ENCODE measurements at places on chromosomes 12 and 14.
A peak's percentile ranks its signal among the peaks of the same experiment; 100 is the strongest.

GRCh38 chr12:13369474-13370056 is 173.0 kb downstream of the EMP1 start:
- no peak for DNase-seq

- no peak for DNase-seq
Observed at GRCh38 chr14:44914849-44915248, 46.9 kb downstream of the KLHL28 start.

DNA sequence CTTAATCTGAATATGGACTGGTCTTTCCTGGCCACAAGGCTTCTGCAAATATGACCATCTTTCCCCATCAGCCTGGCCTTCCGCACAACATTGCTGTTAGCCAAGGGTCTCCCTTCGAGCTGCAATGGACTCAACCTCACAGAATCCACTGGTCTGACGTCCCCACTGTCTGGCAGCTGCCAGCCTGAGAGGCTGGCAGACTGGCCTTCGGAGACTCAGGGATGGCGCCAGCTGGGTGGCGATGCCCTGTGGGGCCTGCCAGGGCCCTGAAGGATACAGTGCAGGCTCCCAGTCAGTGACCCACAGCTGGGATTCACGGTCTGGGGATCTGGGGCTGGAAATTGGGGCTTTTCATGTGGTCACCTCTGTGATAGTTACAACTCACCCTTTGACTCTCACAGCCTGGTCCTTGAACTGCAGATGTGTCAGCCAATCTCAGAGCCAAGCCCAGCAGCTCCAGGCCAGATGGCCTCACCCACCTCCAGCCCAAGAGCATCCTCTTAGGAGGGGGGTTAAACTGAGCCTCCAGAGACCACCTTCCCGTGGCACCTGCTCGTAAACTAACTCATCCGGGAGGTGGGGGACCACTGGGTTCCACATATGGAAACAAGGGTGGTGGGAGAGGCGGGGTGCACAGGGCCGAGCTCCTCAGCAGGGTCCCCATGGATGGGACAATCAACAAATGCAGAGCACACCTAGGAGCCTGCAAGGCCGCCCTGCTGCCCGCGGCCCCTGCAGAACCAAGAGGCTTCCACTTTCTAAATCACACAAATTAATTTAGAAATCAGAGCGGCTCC is 21.1 kb upstream of the C14orf180 start:
- DNase-seq, result no peak

DNA sequence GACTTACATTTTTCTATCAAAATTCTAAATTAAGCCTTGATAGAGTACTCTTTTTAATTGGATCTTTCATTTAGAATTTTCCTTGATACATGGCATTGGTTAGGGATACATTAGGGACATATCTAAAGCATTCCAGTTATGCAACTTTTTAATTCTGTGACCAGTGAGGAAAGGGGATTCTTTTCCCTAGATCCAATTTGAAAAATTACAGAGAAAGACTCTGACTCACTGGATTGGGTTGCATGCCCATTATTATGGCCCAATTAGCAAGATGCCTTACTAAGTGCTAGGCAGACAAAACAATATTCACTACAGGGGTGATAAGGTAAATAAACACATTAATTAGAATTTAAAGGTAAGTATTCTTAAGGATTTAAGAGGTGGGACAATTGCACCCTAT is 5.2 kb upstream of the RAD52 start:
- no peak for DNase-seq

DNA sequence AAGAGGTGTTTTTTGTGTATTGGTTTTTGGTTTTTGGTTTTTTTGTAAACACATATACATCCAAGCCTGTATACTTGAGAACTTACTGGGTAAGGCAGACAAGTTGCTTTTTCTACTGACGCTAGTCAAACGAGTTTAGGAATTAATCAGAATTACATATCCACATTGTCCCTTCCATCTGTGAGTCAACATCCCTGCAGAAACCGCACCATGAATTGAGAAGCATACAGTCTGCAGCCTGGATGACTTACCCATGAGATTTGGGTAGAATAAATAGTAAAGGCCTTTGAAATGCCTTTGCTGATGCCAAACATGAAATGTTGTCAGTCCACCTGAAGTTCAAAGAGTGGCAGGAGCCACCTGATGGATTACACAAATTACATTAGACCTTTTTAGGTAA is 21.4 kb upstream of the C12orf42 start:
- no peak for DNase-seq

- DNase-seq, result no peak
Observed at GRCh38 chr12:83769151-83769550, 1082.4 kb downstream of the TMTC2 start.

- no peak for DNase-seq
Observed at GRCh38 chr12:44837114-44837755, 38.9 kb downstream of the NELL2 start.

GRCh38 chr14:55950135-55950534 is 168.1 kb upstream of the PELI2 start:
- no peak for DNase-seq

DNA sequence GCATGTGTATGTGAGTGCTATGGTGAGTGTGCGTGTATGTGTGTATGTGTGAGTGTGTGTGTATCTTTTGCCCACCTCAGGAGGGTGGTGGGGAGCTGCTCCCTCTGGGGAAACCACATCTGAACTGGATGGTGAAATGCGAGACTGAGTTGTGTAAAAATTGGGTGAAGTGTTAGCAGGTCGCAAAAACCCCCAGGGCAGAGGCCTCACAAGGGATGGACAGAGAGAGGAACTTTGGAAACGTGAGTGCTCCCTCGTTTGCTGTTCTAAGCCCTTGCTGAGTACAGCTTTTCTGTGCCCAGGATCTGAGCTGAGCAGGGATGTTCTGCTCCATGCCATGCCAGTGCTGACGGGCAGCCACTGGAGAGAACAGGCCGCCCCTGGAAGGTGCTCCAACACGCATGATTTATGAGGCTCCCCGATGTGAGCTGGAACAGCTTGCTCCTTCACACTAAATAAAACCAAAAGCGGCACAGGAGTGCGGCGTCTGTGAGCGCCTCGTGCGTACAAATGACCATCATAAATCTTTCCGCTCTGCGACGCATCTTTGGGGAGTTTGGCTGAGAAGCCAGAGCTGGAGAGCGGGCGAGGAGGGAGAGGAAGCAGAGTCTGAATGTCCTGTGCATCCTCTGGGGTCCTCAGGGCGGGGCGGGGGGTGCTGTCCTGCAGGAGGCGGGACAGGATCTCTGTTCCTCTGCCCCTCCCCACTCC is 14.1 kb upstream of the GALNT9 start:
- DNase-seq, result no peak

DNA sequence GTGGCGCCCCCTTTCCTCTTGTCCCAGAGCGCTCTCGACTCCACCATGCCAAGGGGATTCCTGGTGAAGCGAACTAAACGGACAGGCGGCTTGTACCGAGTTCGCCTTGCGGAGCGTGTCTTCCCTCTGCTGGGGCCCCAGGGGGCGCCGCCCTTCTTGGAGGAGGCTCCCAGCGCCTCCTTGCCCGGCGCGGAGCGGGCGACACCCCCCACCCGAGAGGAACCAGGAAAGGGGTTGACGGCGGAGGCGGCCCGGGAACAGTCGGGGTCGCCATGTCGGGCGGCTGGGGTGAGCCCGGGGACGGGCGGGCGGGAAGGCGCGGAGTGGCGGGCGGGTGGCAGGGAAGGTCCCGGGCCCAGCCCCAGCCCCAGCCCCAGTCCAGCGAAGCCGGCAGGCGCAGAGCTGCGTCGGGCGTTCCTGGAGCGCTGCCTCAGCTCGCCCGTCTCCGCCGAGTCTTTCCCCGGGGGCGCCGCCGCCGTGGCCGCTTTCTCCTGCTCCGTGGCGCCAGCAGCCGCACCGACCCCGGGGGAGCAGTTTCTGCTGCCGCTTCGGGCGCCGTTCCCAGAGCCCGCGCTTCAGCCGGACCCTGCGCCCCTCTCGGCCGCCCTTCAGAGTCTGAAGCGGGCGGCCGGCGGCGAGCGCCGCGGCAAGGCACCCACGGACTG is 376 bp downstream of the INSM2 start:
- DNase-seq, result peak; percentile 29

DNA sequence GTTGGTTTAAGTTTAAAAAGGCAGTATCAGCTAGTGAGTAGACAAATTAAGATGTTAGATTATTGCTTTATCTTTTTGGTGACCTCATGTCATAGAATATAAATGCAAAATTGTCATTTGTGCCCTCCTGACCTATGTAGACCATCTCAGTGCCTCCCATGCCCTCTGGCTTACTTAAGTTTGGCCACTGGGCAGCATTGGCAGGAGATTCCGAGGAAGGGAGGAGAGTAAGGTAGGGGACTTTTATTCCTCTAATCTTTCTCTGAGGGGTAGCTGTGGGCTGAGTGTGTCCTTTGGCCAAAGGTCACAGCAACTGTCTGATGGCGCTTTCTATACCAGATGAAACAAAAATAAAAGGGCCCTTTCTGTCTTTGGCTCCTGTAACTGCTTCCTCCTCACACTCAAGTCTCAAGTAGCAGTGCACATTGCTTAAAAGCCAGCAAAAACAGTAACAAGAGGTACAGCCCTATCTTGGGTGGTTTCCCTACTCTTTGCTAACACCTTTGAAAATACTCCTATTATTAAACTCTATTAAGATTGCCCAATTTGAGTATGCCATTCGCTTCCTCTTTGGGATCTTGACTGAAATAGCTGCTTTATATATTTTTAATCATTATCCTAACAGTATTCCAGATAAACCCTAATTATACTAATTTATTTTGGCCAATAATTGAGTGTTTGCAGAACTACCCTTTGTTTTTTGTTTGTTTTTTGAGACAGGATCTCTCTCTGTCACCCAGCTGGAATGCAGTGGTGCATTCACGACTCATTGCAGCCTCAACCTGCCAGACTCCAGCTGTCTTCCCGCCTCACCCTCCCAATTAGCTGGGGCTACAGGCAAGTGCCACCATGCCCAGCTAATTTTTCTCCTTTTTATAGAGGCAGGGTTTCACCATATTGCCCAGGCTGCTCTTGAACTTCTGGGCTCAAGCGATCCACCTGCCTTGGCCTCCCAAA is 56.5 kb upstream of the KCNH3 start:
- no peak for DNase-seq

- no peak for DNase-seq
Observed at GRCh38 chr14:31024010-31024480, 1.4 kb upstream of the AP4S1 start.

All from activated naive CD8-positive, alpha-beta T cell treated with anti-CD3 and anti-CD28 coated beads for 36 hours (primary cell).